ENCODE measurements at places on chromosomes 5 and 9.

DNA sequence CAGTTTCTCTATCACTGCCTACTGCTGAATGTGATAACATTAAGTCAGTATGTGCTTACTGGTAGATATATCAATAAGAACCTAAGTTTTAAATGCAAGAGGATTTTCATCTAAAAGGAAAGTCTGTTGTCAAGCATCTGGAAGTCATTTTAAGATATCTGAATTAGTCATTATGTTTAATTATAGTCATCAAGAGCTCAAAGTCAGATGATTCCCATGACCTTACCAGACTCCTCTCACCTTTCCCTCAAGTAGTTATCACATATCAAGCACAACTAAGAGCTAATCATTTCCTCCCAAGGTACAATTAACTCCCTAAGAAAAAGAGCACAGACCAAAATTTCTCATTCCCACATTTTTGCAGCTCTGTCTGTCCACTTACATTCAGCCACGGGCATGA, 45.5 kb downstream of the PUM3 start:
- no peak for DNase-seq

DNA sequence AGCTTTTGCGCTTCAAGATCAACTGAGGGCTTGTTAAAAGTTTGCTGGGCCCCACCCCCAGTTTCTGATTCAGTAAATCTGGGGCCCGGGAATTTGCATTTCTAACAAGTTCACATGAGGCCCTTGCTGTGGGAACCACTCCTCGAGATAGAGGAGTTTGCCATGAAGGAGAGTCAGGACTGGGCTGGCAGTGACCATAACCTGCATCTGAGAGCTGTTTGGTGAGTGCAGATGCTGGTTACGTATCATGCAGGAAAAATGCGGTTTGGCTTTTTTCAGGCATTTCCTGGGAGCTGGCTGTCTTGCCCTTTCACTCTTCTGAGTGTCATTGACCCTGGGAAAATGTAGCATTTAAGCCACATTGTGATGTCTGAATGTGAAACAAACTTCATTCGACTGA, 9.4 kb upstream of the ANGPTL2 start:
- no peak for DNase-seq

- no peak for DNase-seq
Observed at GRCh38 chr5:84287951-84288350, 96.7 kb downstream of the EDIL3 start.

GRCh38 chr9:14670718-14671117, 22.5 kb downstream of the ZDHHC21 start:
- no peak for DNase-seq

DNA sequence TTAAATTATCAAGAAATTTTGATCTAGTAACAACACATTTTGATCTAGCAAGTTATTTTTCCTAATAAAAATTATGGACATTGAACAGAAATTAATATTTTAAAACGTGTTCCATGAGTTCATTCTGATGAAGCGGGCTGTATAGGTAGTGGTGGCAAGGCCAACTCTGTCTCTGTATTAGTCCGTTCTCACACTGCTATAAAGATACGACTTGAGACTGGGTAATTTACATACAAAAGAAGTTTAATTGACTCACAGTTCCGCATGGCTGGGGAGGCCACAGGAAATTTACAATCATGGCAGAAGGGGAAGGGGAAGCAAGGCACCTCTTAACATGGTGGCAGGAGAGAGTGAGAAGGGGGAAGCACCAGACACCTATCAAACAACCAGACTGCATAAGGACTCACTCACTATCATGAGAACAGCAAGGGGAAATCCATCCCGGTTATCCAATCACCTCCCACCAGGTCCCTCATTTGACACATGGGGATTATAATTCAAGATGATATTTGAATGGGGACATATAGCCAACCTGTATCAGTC, 61.2 kb downstream of the TMEM232 start:
- no peak for DNase-seq

DNA sequence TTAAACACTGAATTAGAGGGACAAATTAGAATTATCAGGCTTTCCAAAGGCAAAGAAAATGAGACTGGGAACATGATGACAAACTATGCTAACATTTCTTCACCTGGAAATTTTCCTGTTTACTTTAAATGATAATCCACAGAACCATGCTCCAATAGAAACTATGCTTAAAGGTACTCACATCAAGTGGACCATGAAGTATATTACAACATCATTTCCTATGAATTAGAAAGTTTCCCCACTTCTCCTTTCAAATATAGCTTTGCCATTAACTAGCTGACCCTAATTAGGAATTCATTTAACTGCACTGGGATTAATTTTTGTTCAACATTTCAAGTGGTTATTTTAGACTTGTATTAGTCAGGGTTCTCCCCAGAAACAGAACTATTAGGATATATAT, 81.4 kb downstream of the DTWD2 start:
- DNase-seq, result no peak

Measured in activated CD8-positive, alpha-beta memory T cell treated with anti-CD3 and anti-CD28 coated beads for 1 hour (primary cell).